ENCODE measurements at places on chromosomes 1 and 21.

GRCh38 chr21:41589620-41590175, 81.7 kb upstream of the TMPRSS2 start:
- DNase-seq, result no peak

DNA sequence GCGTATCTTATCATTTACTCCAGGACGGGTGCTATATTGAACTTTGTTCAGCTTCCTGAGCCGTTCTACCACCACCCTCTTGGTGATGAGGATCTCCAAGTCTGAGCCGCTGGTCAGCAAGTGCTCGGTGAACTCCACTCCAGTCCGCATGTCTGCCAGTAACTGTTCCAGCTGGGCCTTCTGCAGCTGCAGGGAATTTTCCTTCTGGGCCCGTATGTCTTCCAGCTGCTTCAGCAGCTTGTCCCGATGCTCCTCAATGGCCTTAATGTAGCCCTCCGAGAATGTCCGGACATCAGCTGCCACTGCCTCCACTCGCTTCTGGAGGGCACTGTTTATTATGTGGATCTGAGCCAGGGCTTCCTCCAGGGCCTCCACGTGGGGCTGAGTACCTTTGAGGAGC, 3.4 kb downstream of the TRIM45 start:
- no peak for DNase-seq

DNA sequence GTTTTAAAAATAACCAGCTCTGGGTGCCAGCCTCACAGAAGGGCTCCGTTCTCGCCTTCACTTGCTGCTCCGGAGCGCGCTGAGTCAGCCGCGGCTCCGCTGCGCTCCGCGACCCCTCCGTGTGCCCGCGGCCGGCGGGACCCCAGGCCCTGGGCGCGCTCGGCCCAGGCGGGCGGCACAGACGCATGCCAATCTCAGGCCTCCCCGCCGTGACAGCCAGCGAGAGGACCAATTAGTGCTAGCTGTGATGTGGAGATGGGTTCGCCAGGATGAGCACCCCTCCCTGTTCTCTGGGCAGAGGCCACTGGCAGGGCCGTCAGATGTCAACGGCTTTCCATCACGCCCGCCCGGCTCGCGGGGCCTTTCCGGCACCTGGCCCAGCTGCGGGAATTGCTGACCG, 293.8 kb downstream of the SPATA17 start:
- no peak for DNase-seq

DNA sequence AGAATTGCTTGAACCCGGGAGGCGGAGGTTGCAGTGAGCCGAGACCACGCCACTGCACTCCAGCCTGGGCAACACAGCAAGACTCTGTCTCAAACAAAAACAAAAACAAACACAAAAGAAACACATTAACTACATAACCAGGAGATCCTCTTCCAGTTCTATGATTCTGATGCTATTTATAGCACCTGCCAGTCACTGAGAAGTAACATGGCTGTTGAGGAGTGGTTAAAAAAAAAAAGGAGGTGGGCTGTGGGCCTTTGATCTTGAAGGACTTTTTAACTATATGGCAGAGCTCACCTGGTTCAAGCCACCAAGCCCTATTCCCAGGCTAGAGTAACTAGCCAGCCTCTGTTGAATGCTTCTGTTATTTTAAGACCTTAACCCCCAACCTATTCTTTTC, 148.8 kb downstream of the ZBTB18 start:
- DNase-seq, result no peak

- no peak for DNase-seq
Measured at GRCh38 chr1:183243161-183244050, 57.3 kb downstream of the LAMC2 start.

DNA sequence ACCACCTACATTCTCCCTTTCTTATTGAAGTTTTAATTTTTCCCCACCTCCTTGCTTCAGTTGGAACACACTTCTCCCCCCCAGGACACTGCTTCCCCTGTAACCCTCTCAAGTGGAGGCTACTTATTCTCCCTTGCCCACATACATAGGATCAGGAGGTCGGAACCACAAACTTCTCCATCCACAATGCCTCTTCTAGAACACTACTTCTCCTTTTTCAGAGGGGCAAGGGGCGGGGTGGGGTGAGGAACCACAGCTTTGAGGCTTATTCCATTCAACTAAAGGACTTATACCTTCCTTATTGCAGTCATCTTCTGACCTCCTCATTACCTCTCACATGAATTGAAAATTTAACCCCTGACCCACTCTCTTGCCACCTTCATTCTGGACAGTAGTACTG, 81.3 kb downstream of the NEK7 start:
- DNase-seq, result no peak

- DNase-seq, result no peak
Measured at GRCh38 chr1:230105754-230106625, 39.0 kb downstream of the GALNT2 start.

GRCh38 chr21:34280389-34280795, 83.4 kb upstream of the KCNE2 start:
- DNase-seq, result no peak

GRCh38 chr1:92310185-92310597, 11.3 kb downstream of the RPAP2 start:
- DNase-seq, result no peak

GRCh38 chr1:15304708-15305467, 57.9 kb downstream of the FHAD1 start:
- DNase-seq, result no peak

GRCh38 chr1:177981200-177981599, 11.3 kb upstream of the SEC16B start:
- no peak for DNase-seq

DNA sequence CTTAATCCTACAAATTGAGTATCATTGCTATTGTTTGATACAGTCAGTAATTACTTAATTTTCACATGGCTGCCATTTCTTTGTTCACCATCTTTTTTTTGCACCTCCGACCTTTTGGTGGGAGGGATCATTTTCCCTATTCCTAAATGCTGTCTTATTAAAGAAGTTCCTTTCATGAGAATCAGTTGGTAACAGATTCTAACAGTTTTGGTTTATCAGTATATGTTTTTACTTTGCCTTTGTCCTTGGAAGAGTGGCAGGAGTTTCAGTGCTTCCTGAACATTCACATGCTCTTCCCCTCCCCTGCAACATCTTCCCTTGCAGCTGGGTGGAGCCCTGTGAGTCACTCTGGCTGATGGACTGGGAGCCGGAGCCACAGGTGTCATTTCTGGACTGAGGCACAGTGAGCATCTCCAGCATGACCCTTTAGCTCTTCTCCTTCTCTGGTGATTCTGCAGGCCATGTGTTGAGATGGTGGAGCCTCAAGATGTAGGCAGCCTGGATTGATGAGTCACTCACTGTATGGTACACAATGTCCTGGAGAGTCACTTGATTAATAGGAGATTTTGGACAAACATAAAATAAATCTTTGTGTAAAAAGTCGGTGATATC, 217.7 kb downstream of the URB2 start:
- no peak for DNase-seq

DNA sequence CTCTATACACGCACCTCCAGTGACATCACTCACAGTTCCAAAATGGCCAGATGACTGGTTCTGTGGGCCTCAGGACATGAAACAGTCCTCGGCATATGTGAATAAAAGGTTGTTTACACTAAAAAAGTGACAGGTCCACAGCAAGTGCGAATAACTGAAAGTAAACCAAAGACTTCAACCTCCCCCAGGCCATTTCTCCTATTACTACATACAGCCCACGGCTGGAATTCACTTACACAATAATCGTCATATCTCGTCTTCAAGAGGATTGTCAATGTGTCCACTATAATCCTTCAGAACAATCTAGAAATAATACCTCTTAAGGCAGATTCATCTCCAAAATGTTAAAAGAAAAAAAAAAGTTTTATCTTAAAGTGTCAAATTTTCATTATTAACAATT, 1.9 kb upstream of the PRDM15 start:
- no peak for DNase-seq

DNA sequence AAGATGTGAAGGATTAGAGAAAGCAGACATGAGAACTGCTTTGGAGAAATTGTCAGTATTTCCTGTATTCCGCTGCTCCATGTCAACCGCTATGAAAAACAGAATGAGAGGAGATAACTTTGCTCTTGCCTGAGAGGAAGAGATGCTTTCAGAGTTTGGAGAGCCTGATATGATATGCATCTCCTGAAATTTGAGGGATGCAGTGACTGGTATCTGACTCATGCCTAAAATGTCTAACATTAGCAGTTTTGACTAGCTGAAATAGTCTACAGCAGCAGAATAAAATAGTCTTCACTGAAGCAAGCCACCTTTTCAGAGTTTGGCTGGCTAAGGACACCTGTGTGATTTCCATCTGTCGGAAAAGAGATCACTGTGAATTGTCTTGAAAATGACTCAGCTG, 165.8 kb upstream of the LRRC7 start:
- DNase-seq, result no peak

DNA sequence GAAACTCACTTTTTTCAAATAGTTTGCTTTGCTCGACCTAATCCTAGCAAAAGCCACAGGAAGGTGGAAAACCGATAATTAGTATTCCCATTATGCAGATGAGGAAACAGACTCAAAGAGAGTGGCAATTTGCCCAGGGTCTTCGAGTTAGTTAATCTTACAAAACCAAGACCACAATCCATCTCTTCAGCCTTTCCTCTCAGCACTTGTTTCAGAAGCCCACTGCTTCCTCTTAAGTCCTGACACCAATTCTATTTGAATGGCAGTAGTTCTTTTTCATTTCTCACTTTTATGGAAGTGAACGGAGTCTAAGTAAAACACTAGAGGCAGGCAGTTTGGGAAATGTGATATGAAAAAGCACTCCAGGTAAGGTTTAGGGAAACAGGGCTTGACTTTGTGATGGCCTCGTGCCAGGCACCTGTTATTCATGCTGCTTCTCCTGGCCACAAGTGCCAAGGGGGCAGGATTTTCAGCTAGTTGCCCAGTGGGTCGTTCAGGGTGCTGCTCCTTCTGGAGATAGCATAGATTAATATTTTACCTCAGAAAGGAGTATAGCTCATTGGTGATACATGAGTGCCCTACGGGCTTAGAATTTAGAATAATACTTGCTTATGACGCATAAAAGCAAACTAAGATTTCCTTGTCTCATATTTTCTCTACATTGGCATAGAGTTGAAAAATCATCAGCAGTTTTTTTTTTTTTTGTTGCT, 76.6 kb upstream of the NRIP1 start:
- DNase-seq, result no peak

DNA sequence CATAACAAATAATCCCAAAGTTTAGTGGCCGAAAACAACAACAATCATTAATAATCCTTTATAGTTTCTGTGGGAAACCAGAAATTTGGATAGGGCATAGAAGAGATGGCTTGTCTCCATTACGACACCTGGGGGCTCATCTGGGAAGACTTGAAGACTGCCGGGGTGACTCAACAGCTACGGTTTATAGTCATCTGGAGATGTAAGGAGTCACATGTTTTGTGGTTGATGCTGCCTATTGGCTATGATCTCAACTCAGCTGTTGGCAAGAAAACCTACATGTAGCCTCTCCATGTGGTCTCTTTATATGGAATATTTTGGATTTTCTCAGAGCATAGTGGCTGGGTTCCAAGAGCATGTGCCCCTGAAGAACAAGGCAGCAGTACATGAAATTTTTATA, 29.3 kb upstream of the TSPAN2 start:
- DNase-seq, result no peak

GRCh38 chr1:211574705-211575104, 4.3 kb downstream of the SLC30A1 start:
- DNase-seq, result no peak

- no peak for DNase-seq
Measured at GRCh38 chr21:45910155-45910547, 71.4 kb upstream of the COL6A1 start.

DNA sequence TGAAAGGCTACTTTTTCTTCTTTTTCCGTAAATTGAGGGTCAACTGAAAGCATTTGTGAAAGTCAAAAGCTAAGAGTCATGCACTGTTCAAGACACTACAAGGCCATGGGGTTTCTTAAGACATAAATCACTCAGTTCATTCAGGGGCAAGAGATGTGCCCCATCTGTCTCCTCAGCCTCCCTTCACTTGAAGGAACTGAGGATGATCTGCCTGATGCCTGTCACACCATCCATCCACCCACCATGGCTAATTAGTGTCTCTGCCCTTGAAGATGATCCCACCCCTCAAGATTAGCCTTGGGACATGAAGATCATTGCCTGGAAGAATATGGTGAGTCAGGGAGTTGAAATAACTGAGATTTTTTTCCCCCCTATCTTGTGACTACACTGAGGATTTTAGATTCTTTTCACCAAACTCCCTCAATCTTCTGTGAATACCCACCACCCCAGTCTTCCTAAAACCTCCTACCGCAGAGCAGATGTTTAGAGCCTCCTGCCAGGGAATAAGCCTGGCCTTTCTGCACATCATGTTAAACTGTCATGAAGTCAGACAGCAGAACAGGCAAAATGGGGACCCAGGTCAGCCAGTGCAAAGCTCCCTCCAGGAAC, 88.6 kb upstream of the LMO4 start:
- no peak for DNase-seq

DNA sequence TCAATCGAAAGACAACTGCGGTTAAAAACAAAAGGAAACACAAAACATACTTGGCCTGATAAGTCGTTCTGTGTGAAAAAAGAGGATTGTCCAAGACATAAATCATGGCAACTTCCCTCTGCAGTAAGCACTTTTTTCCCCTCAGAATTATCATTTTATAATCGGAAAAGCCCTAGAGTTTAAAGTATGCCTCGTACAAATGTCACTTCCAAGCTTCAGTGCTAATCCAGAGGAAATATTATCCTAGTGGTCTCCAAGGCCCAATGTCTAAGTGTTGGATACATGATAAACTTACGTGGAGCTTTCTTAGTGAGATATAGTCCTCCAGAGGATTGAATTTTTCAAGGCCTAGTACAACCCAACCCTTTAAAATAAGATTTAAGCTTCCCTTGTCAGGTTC, 11.2 kb upstream of the NTMT2 start:
- DNase-seq, result no peak

DNA sequence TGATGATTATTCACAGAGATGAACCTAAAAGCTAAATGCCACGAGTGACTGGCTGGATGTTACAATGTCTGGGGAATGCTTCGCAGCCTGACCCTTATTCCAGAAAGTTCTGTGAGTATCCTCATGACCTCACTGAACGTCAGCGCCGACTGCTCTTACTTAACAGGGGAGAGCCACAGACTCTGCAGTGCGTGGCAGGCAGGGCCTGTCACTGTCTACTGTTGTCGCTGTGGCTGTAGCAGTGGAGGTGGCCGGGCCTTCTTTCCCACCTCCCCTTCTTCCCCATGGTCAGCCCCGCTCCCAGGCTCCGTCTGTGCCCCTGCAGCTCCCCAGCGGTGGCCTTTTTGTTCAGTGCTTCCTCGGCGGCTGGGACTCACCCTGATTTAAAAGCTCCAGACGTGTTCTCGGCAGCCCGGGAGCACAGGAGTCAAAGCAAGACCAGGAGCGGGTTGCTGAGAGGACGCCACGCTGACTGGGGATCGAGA, 52.2 kb upstream of the TARBP1 start:
- DNase-seq, result no peak

DNA sequence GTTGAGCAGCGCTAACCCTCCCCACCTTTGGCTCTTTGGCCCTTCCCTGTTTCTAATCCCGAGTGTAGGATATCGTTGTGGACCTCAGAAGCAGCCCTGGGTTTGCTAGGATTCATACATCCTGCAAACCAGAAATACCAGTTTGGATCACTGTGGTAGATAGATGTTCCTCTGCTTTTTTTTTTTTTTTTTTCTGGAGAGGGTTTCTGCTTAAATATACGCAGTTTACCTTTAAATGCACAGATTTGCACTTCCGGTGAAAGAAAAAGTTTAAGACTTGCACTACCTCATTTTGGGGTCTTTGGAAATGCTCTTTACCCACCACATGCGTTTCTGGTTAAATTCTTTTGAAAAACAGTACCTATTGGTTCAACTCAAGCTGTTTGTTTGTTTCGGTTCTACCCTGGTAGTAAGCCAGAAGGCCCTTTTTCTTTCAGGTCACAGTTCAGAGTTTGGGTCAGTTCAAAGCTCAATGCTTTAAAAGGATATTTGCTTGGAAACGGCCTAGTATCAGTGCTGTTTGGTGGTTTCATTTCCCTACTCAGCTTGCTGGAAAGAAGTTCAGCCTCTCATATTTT, 908 bp downstream of the DDI2 start:
- DNase-seq, result no peak
